ENCODE measurements at places on chromosomes 6 and 20.

- DNase-seq, result no peak
Measured at GRCh38 chr6:166864333-166864732, 92.0 kb downstream of the RNASET2 start.

GRCh38 chr20:4546786-4547185, 174.9 kb upstream of the PRND start:
- no peak for DNase-seq

DNA sequence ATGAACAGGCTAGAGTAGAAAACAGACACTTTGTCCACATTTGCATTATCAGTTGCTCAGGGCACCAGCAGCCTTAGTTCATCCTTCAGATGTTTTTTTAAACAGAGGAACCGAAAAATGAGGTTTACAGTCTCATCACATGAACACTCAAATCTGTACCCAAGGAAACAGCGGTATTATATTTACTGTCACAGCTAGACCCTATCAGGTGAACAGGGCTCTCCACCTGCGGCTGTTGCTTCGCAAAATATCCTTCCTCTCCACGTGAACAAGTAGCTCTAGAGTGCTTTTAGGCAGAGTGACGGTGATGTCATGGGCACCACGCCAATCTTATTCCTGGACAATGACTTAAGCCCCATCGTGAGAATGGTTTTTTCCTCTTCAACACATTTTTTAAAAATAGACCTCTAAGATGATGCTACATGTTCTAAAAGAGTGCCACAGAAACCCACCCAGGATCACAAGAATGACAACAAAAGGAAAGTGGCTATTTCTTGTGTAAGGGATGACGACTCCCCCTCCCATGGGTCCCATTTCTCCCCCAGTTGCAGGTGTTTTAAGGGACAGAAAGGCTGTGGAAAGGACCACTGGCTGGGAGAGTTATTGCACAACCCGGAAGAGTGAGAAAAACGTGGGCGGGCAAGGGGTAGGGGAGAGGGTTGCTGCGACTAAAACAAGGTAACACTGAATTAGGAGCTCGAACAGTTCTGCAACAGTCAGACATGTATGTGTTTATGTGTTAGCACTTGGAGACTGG, 77.7 kb downstream of the EFHC1 start:
- peak; percentile 83 for DNase-seq

DNA sequence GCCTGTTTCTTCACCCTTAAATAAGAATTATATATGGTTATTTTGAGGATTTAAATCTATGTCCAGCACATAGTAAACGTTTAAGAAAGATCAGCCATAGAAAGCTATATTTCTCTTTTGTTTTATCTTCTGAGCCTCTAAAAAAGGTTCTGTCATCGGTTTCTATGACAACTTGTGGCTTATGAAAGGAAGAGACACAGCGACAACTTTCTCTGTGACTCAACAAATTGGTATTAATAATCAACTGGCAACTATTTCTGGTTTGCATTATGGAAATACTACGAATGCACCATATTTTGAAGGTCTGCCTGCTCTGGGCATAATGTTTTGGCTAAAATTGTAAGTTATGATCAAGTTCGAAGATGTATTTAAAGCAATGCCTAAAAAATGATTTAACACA, 751.0 kb downstream of the CD109 start:
- no peak for DNase-seq

- DNase-seq, result no peak
Measured at GRCh38 chr6:100177956-100178355, 183.9 kb upstream of the MCHR2 start.

DNA sequence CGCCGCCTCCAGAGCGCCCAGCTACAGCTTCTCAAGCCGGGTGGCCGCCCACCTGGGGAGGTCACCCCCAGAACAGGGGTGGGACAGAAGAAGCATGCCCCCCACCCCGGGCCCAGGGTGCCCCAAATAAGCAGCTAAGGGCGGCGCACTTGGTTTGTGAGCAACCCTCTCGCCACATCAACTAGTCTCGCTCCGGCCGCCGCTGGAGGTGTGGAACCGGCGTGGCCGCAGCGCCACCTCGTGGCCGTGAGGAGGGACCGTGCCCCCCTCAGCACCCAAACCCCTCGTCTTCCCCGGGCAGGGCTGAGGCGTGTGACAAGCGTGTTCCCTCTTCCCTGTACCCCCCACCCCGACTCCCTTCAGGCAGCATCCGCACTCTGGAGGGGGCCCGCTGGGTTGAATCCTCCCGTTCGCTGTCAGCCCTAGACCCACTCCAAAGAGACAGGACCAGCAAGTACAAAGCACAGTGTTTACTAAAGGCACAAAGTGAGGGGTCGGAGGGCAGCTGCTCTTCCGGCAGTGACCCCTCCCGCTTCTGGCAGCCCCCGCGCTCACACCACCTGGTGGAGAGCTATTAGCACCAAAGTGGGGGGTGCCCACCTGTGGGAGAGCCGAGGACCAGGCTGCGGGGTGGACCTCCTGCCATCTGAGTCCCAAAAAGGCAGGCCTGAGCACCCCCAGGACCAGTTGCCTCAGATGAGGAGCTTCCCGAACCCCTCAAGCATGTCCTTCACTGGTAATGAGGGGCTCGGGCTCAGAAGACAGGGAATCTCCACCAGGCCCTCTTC, 45.4 kb downstream of the MDFI start:
- DNase-seq, result peak; percentile 84

DNA sequence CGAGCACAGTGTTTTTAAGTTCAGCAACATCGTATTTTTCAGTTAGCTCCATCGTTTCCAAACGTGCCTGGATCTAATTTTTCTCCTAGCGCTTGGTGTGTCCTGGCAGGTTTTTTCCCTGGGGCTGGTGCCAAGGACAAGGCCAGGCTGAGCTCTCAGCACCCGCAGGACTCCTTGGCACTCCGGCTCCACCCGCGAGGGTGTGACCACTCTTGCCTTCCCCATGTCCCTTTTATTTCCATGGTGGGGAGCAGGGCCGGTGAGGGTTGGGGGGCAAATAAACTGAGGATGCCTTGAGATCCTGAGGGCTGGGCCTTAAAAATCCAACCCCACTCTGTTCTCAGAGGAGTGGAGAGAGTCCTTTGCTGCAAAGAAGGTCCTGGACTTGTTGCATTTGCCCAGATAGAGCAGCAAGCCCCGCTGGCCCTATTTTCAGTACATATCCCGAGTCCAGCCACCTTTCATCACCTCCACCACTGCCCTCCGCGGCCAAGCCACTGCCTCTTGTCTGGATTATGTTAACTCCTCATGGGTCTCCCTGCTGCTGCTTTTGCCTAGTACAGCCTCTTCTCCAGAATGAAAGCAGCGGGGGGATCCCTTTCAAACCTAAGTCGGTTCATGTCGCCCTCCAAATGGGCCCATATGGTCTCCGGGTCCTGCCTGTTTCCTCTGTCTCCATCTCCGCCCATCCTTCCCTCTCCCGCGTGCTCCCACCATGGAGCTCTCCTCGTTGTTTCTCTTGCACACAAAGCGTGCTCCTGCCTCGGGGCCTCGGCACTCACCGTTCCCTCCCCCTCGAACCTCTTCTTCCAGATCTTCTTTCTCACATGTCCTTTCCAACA, 4.5 kb upstream of the RAB44 start:
- no peak for DNase-seq

DNA sequence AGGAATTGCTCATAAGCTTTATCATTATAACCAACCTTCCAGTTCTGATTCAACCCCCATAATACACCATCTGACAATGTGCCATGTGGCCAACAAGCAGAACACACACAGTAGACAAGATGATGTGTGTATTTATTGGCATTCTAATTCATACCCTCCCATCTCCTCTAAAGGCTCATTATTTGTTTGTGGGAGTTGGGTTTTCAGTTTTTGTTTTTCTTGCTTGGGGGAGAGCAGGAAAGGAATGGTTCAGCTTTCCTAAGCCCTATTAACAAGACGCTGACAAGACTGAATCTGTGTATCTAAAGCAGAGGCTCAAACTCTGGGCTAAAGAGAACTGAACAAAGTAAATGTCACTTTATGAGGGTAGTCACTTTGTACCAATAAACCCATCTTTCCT, 36.8 kb downstream of the EPB41L2 start:
- no peak for DNase-seq

DNA sequence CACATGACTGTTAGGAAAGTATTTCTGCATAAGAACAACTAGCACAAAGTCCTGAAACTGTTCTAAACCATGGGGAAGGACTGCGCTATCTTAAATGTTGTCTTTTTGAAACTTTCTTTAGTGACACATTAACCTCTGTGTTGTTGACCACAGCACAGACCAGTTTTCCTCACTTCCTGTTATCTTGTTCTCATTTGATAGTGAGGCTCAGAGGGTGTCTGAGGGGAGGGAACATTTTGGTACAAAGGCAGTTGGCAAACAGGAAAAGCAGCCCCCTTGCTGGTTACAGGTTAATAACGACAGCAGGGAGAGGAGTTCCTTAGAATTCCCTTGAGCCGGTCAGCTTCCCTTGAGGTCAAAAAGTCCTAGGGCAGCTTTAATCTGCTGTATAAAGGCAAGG, 143.5 kb upstream of the BMP2 start:
- no peak for DNase-seq

DNA sequence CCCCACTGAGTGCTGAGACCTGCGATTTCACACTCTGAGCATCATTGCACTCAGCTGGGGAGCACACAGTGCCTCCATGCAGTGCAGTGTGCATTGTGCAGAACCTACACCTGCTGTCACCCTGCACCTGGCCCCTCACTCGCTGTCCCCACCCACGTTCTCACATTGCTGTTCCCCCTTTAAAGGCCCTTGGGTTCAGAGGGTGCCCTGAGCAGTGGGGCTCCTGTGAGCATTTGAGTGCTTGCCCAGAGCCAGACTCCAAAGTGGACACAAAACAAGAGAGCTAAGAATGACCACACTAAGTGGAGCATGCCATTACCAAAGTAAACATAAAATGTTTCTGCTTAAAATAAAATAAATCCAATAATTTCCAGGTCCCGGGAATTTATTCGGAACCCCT, 131.0 kb upstream of the CST7 start:
- no peak for DNase-seq

DNA sequence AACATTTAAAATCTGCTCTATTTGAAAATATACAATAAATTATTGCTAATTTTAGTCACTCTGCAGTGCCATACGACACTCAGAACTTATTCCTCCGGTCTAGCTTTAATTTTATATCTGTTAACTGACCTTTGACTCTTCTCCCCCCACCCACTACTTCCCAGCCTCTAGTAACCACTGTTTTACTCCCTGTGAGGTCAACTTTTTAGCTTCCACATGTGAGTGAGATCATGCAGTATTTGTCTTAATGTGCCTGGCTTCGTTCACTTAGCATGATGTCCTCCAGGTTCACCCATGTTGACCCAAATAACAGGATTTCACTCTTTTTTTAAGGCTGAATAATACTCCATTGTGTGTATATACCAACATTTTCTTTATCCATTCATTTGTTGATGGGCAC, 80.8 kb downstream of the RPP40 start:
- no peak for DNase-seq
